ENCODE measurements at places on chromosomes 6 and 20. TPM values are rescaled to one million over a fixed set of nuclear protein-coding genes. Genes with fewer than 3 reads are reported as not detected.

Gene LTB
- total RNA-seq: 16.3 TPM

Gene TMEM151B
- total RNA-seq: not detected

Gene NKX2-4
- not detected for total RNA-seq

Gene C20orf144
- total RNA-seq: 0.28 TPM

Gene TXLNB
- 0.05 TPM for total RNA-seq

Gene COX7A2
- total RNA-seq: 542 TPM

Gene CRISP3
- total RNA-seq: not detected

Gene ATRN
- 11.5 TPM for total RNA-seq

Gene CPNE5
- 2.1 TPM for total RNA-seq

Gene ELOVL2
- total RNA-seq: not detected

Gene SOBP
- 0.02 TPM for total RNA-seq

Gene IPCEF1
- 0.34 TPM for total RNA-seq

Gene MAPK13
- 37.5 TPM for total RNA-seq

Gene MAP7
- total RNA-seq: 0.94 TPM

Gene LY6G6C
- not detected for total RNA-seq

Gene MARCKS
- total RNA-seq: 0.28 TPM

Gene CALHM6
- 9.7 TPM for total RNA-seq

Gene GPX6
- not detected for total RNA-seq

Gene STX16
- total RNA-seq: 103 TPM

Measured in activated T-helper 2 cell treated with anti-CD3 and anti-CD28 coated beads, Interferon-gamma antibody, Interleukin-2, Interleukin-4, amounts not matched to agents 10 μg/mL and 5 μg/mL and 100 μg/mL, durations not matched to agents 14 hours and 24 hours and 36 hours (primary cell).